PC-9 (cell line): ENCODE measurements at places on chromosomes 6 and 20. TPM values are rescaled to one million over a fixed set of nuclear protein-coding genes. Genes with fewer than 3 reads are reported as not detected.

TOP1 gene
- total RNA-seq, result 39.1 and 55.8 TPM in 2 replicates

KHDC1L gene
- total RNA-seq, result 1.1 TPM in 1 of 2 replicates, not detected in the other

FOXF2 gene
- not detected in 2 replicates for total RNA-seq

LY6G6D gene
- not detected in 2 replicates for total RNA-seq

- H3K4me3 ChIP-seq, result no peak overlapping the region
- peaks cover 23% of the 10 kb centered on the region for H3K4me1 ChIP-seq
Observed at GRCh38 chr6:148416330-148416965, 73.8 kb downstream of the SASH1 start.

GRCh38 chr6:139047677-139048076 lies 19.1 kb downstream of the ABRACL start:
- no peak for DNase-seq
- no peak overlapping the region for H3K27ac ChIP-seq
- H3K4me3 ChIP-seq, result no peak overlapping the region

DNA sequence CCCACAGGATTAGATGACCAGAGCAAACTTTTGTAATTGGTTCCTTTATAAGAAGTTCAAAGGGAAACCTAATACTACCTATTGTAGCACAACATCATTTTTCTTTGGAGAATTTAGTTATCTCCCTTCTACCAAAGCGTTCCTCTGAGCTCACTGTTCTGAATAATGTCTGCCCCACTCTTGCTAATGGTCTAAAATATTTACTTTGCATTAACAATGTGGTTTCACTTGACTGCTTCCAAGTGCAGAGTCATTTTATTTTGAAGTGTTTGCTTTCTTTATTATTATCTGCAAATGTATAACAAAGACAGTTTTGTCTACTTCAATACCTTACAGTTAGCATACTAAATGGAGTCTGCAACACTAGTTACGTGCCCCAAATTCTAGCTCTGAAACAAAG lies 15.0 kb downstream of the TRAPPC3L start:
- H3K36me3 ChIP-seq, result no peaks in the 10 kb centered on the region
- DNase-seq, result no peak
- H3K27ac ChIP-seq, result no peak overlapping the region
- no peaks in the 10 kb centered on the region for H3K27me3 ChIP-seq

GRCh38 chr6:90263633-90264032 lies 33.0 kb downstream of the BACH2 start:
- H3K4me3 ChIP-seq, result no peak overlapping the region
- no peak for DNase-seq
- H3K4me1 ChIP-seq, result no peaks in the 10 kb centered on the region

GRCh38 chr6:74735304-74735703 lies 470.5 kb downstream of the COL12A1 start:
- no peaks in the 10 kb centered on the region for H3K27me3 ChIP-seq
- no peak for DNase-seq
- H3K27ac ChIP-seq, result no peak overlapping the region
- no peak overlapping the region for H3K4me3 ChIP-seq
- H3K4me1 ChIP-seq, result no peaks in the 10 kb centered on the region

DNA sequence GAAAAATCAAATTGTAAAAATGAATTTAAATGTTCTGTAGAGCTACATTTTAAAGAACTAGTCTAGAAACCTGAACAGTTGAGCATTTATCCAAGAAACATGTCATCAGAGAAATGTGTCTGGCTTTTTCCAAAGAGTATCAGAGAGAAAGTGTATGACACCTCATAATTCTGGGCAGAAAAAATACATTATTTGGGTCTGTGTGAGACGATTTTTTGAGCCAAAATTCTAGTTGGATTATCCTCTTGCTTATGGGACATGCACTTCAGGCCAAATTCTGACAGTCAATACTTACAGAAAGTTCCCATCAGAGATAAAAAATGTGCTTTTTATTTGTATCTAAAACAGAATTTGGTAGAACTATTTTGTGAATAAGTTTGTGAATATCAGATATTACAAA lies 1242.7 kb downstream of the EPHA7 start:
- H3K27me3 ChIP-seq, result no peaks in the 10 kb centered on the region
- no peak overlapping the region for H3K4me3 ChIP-seq
- DNase-seq, result no peak
- H3K4me1 ChIP-seq, result no peaks in the 10 kb centered on the region

DNA sequence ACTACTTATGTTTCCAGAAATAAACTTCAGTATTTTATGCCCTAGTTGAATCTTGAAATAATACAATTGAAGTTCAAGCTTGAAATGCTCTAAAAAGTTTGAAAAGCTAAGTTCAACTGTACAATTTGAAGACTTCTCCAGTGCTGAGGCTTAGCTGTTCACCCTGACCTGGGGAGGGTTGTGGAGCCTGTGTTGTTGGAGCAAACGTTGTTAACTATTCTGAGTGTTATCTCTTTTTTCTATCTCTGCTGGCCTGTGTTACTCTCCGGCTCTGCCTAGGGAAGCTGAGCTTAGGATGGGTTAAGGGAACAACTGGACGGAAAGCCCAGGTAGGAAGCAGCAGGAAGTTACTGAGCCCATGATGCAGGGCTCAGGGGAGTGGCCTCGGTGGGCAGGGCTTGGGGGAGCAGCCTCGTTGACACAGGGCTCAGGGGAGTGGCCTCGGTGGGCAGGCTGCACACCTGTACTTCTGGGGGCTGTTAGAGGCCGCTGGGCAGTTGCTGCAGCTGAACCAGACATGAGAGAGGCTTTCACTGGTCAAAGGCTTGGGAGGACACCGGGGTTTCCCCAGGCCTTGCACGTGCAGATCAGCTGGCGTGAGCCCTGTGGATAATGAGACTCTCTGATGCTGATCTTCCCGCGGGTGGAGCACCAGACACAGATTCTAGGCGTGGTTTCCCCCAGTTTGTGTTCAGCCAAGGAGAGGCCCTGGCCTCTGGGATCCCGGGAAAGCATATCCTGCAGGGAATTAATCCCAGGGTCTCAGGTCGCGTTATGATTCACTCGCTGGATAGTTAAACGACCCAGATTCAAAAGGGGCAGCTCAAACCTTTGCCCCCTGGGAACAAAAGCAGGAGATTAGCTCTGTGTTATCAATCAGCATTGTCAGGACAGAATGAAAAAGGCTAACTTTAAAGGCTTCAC lies 58.9 kb downstream of the ERMARD start:
- no peak overlapping the region for H3K27ac ChIP-seq
- no peaks in the 10 kb centered on the region for H3K36me3 ChIP-seq
- peaks cover 55% of the 10 kb centered on the region for H3K27me3 ChIP-seq

DNA sequence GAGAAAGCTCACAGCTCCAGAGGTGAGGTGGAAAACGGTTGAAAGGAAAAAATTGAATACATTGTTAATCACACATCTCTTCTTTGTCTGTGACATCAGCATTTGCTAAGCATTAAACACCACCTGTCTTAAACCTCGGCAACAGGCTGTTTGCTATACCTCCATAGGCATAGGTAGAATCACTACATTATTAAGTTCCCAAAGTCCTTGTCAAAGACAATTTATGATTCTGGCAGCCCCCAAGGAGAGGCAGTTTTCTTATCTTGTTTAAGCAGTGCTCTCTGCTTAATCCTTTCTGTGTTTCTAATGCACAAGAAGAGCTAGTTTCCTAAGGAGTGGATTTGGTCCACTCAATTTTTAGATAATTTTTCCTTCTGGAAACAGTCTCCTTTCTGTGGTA lies 249.7 kb downstream of the NKAIN2 start:
- H3K4me3 ChIP-seq, result no peak overlapping the region
- H3K36me3 ChIP-seq, result no peaks in the 10 kb centered on the region
- no peak overlapping the region for H3K27ac ChIP-seq
- no peaks in the 10 kb centered on the region for H3K27me3 ChIP-seq

DNA sequence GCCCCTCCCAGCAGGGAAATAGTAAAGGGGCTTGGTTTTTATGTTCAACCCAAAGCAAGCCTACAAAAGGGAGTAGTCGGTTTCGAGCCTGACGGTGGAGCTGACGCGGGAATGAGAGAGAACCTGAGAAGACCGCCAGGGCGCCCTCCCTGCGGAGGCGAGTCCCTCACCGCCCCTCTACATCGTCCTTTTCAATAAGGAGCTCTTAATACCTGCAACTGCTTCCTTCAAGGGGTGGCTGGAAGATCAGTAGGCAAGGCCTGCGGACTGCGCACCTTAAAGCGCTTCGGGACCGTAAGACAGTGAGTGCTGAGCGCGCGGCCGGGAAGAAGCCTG lies 709 bp upstream of the ZNF76 start:
- H3K36me3 ChIP-seq, result no peaks in the 10 kb centered on the region
- no peaks in the 10 kb centered on the region for H3K27me3 ChIP-seq
- peak overlapping the region; percentile 92 for H3K27ac ChIP-seq
- no peak for DNase-seq
- H3K4me1 ChIP-seq, result peaks cover 16% of the 10 kb centered on the region; the same call in 1 of the 2 replicates

DNA sequence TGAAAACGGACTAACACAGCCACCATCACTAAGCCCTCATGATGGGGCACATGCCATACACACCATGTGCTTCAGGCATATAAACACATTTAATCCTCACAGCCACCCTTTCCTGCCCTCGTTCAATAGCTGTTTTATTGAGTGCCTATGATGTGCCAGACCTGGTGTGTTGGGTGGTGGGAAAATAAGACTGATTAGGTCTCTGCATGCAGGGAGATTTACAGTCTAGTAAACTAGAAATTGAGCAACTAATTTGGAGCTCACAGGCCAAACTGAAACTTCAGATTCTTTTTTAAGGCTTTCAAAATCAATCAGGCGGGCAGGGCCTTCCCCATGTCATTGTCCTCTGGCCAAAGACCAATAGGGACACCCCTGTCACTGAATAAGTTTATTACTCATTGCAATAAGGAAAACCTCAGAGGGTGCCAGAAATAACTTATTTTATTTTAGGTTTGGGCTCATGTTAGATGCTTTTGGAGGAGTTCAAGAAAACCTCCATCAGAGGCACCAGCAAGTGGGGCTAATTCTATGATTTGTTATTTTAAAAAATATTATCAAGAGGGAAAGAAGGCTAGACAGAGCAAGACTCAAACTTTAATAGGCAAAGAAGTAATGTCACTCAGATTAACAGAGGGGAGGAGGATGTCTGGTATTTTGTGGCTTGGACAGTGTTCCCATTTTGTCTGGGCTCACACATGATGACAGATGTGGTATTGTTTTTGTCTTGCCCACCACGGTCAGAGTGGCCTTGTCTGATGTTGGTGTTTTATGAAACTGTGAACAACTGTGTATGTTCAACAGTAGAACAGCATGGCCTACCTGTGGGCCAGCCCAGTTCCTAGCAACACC lies 12.0 kb downstream of the ZFP64 start:
- no peaks in the 10 kb centered on the region for H3K36me3 ChIP-seq
- no peak for DNase-seq
- no peak overlapping the region for H3K27ac ChIP-seq
- H3K4me3 ChIP-seq, result no peak overlapping the region
- H3K4me1 ChIP-seq, result no peaks in the 10 kb centered on the region

GRCh38 chr6:33597551-33598322 lies 17.7 kb upstream of the BAK1 start:
- no peak overlapping the region for H3K4me3 ChIP-seq
- H3K27me3 ChIP-seq, result no peaks in the 10 kb centered on the region
- peak overlapping the region; percentile 20; the same call in 1 of the 2 replicates for H3K27ac ChIP-seq
- no peak for DNase-seq

DNA sequence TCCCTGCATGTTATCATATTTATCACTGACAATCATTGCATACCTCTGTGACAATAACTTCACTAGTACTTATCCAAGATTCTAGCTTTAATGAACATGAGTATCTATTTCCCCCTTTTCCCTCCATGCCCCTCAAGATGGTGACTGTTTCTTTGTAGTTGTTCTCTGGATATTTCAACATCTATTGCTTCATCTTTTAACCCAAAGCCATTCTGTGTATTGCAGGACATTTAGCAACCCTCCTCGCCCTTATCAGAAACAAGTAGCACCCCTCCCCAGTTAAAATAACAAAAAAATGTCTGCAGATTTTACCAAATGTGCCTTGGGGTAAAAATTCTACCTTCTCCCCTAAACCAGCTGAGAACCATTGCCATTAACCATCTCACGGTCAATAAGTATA lies 979.8 kb upstream of the MANEA start:
- H3K27ac ChIP-seq, result no peak overlapping the region
- no peaks in the 10 kb centered on the region for H3K27me3 ChIP-seq
- no peaks in the 10 kb centered on the region for H3K36me3 ChIP-seq
- no peaks in the 10 kb centered on the region for H3K4me1 ChIP-seq
- no peak overlapping the region for H3K4me3 ChIP-seq
